Activated naive CD8-positive, alpha-beta T cell treated with anti-CD3 and anti-CD28 coated beads, Interleukin-2, amount 50 U/mL, for 24 hours (primary cell): ENCODE measurements at places on chromosomes 13 and 19.

- DNase-seq, result no peak
Measured at GRCh38 chr13:60617991-60618733, 221.1 kb downstream of the TDRD3 start.

DNA sequence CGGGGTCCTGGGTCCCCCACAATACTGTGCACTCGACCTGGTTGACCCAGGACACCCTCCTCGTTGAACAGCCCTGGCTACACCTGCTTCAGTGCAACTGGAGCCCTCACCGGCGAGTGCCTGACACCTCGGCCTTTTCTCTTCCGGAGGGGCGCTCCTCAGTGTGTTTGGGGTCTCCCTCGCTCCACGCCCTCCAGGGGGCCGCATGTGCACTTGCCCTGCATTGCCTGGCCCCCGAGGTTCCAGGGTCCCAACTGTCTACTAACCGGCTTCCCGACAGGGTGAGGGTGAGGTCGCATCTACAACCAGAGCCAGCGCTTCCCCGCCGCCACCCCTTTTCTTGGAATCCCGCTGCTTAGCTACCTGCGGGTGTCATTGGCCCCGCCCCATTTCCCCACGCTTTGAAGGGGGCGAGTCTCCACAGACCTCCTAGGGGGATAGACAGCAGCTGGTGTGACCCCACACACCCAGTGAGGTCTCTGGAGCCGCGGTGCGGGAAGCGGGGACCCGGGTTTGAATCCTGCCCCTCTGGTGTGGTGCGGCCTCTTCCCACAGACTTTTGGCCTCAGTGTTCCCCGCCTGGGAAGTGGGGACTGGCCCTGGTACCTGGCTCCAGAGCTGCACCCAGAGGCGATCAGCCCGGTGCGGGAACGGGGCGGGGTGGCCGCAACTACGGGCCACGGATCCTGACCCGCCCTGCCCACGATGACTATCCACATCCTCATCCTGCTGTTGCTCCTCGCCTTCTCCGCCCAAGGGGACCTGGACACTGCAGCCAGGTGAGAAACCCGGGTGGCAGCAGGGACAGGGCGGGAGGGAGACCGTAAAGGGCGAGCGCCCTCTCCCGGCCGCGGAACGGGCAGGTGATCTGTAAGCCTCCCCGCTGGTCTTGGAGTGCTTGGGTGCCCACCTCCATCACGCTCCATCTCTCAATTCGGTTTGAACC lies at the start of gene ADM5:
Gene ADM5, plus strand, starts transcription at position 462 of the 946 bp plus-strand sequence. Its CDS starts 244 bp downstream, at position 706.
- DNase-seq, result peak; percentile 64

DNA sequence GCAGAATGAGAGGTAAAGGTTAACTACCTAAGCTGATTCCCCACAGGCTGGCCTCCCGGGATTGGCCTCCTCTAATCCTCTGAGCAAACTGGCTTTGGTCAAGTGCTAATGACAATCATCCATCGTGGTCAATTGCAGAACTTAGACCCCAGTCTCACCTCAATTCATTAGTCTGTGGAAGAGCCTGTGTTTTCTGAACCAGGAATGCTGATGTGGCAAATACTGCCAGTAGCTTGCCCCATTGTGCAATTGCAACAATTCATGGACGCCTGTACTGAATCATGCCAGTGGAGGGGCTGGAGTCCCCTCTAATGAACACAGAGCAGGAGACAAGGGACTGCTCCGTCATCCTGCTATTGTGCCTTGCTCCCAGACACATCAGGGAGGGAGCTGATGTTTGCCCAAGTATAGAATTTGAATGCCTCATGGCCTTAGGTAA lies 1256.5 kb downstream of the EFNB2 start:
- DNase-seq, result no peak

DNA sequence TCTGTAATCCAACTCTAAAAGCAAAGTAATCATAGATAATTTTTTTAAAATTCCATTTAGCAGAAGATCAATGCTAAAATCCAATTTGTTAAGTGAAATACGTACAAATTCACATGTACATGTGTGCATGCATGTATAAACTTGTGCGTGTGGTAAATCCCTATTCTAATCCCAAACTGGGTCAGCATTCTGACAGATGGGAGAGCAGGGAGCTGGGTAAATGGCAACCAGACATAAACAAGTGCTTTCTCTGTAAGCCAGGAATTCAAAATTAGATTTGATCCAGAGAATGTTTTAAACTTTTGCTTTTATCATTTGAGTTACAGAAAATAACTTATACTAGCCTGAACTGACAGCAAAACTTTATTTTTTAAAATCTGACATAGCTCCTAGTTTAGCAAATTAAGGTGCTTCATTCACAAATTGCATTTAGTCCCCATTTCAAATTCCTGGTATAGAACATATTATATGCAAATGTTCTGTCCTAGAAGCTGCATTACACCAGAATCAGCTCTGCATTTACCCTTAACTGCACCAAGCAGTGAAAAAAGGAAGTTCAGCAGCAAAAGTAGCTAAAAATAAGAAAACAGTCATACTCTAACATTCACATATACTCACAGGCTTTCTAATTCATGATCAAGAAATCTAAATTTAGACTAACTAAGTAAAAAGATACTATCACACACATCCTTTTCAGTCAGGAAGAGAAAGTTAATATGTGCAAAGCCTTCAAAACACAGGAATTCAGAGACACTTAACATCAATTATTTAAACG lies 32.6 kb downstream of the UBL3 start:
- DNase-seq, result no peak

GRCh38 chr19:4206818-4207484 lies 22.4 kb upstream of the EBI3 start:
- DNase-seq, result no peak

- DNase-seq, result no peak
Measured at GRCh38 chr13:26377038-26377437, 123.1 kb downstream of the CDK8 start.

DNA sequence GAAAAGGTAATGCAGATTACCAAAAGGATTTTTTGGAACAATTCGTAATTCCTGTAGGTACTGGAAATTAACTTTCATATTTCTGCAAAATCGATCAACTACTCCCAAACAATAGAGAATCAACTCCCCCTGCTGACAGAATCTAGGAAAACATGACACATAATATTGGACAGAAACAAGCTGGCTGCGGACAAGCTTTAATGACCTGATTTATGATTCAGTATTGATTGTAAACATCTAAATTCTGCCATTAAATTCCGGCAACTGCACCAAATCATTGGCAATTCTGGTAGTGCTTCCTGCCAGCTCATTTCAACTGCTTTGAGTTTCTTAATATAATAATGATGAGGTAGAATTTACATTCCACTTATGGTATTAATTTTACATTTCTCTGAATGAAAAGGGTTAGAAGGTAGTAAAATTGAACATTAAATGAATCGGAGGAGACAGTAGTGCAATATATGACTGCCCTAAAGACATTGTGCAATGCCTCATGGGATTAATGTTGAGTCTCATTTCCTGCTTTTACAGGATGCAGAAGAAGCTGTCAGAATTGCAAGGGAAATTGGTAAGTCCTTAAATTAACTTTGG lies 146.5 kb downstream of the PCCA start:
- no peak for DNase-seq

DNA sequence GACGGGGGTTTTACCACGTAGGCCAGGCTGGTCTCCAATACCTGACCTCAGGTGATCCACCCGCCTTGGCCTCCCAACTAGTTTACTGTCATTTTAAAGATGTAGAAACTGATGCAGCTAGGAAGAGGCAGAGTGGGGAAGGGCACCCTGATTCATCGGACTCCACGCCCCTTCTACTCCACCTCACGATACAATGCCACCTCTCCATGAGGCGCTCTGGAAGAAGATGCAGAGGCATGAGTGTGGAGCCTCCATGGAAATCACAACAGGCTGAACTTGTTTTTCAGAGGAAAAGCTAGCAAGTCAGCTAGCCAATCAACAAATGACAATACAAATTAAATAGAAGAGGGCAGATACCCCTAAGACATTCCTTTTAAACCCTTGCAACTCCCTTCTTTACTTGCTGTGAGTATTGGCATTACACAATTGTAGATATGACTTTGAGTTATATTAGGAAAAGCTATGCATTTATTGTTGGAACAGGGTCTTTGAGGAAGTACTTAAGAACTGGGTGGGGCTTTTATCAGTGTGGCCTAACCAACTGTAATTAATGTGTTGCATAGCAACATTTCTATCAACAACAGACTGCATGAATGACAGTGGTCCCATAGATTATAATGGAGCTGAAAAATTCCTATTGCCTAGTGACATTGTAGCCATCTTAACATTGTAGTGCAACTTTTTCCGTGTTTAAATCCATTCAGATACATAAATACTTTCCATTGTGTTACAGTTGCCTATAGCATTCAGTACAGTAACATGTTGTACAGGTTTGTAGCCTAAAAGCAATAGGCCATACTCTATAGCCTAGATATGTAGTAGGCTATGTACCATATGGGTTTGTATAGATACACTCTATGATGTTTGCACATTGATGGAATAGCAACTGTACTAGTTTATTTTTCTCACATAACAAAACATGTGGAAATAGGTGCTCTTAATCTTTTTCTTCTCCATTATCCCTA lies 17.6 kb downstream of the WDFY2 start:
- DNase-seq, result no peak
